ENCODE measurements at places on chromosomes 2 and 18.

DNA sequence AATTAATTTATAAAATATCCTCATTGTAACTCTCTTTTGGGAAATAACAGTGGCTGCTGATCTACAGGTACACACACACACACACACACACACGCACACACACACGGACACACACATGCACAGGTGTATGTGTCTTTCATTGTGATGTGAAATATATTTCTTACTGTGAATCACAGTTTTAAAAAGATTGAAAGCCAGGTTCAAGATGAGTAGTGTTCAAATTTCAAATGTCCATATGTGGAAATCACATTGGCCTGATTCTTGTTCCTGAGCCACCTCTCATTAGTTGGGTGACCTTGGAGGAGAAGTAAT is 372.4 kb downstream of the ALK start:
- no peak for DNase-seq

DNA sequence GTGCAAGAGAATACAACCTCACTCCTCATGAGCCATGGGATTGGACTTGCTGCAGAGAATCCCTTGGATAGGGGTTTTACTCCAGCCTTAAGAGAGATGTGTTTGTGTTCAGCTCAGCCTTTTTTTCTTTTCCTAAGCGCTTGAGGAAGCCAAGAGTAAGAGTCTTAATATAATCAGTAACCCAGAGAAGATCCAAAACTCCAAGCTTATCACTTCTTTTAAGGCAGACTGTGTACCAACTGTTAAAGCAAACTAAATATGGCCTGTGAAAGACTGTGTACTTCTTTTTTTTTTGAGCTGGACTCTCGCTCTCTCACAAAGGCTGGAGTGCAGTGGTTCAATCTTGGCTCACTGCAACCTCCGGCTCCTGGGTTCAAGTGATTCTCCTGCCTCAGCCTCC is 30.4 kb downstream of the MSGN1 start:
- DNase-seq = no peak

DNA sequence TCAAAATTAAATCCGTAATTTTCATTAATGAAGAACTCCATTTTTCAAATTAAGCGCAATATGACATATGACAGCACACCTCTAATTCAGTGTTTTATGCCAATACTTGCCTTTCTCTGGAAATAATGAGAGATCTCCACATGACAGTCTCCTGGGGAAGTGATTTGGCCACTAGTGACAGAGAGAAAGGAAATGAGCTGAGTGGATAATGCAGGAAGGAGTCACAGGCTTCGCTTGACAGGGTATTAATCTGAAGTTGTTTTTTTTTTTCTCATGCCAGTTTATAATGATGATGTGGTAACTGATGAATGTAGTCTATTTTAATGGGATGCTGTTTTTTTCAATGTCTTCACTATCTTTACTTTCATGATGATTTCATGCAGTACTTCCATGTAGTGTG is 1079.4 kb upstream of the GYPC start:
- DNase-seq = no peak

- no peak for DNase-seq
These were observed 211.7 kb upstream of the LRATD1 start for GRCh38 chr2:14420851-14421250.

- DNase-seq = no peak
These were observed 109.1 kb downstream of the TMEM17 start for GRCh38 chr2:62396880-62397279.

DNA sequence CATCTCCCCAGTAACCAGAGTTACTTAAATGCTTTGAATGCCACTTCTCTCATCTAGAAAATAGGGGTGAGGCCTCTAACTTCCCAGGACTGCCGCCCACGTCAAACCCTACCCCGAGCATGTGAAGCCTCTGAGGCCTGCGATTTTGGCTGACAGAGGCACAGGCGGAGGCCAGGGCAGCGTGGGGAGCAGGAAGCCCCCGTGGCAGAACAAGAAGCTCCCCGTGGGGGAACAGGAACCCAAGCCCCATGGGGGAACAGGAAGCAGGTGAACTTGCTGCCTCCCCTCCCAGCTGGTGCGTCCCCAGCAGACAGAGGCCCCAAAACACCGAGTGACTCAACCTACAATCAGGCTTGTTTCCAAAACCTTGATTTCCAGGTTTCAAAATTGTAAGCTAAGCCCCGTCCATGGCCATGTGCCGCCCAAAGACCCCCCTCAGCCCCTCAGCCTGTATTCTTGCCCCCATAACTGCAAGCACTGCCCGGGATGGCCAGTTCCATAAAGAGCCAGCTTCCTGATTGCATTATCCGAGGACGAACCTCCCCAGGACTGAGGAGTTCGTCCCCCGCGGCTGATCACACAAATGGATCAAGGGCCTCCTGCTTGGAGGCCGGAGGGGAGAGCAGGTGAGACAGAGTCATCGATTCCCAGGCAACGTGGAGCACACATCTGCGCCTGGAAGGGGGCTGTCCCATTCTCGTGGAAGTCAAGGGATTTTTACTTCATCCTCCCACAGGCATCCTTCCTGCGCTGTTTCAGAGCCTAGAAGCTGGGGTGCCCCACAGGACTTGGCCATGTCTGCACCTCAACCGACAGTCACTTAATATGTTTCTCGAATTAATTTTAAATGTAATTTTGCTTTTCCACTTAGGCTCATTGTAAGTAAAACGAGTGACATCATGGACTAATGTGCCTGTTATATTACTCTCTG is 36.3 kb upstream of the CTDP1 start:
- DNase-seq = no peak

- DNase-seq = no peak
These were observed 206.5 kb upstream of the ZSWIM2 start for GRCh38 chr2:187055463-187055862.

DNA sequence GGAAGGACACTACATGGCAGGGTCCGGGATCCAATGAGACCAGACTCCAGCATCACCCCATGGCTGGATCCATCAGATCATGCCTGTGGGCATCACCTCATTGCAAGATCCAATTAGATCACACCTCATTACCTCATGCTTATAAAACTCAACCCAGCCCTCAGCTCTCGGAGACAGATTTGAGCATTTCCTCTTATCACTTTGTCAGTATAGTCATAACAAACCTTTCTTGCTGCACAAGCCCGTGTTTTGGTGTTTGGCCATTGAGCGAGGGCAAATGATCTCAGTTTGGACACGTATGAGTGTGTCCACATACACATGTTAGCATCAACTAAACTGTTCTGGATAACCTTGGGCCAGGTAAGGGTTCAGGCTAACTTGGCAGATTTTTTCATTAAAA is 58.8 kb downstream of the CCDC195 start:
- DNase-seq = peak; percentile 8

DNA sequence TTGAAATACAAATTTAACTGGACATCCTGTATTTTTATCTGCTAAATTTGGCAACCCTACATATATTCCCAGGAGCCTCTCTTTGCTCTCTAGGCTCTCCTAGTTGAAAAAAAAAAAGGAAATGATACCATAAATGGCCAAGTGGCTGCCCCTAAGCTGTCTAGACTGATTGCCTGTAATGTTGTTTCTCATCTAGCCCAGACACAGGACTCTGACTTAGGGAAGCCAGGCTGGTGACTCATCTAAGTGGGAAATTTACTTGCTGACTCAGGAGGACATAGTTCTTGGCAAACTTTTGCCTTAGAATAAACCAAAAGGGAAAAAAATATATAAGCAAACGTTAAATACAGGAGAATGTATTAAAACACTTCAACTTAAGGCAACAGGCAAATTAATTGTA is 14.6 kb upstream of the ITGAV start:
- DNase-seq = no peak

DNA sequence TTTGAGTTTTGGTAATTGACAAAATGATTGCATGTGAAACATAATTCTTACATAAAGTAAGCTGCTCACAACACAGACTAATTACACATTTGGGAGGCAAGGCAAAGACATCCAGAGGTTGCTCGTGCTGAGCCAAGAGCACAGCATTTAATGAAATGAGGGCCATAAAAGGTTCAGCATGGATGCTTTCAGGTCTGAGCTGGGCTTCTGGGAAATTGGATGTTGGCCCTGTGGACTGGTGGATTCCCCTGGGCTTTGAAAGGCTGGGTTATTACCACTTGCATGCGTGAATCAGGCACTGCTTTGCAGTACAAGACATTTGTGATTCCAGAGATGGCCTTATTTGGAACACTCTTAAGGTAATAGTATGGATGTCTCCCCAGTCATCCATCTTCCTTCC is 533.5 kb upstream of the NRP2 start:
- DNase-seq = no peak

DNA sequence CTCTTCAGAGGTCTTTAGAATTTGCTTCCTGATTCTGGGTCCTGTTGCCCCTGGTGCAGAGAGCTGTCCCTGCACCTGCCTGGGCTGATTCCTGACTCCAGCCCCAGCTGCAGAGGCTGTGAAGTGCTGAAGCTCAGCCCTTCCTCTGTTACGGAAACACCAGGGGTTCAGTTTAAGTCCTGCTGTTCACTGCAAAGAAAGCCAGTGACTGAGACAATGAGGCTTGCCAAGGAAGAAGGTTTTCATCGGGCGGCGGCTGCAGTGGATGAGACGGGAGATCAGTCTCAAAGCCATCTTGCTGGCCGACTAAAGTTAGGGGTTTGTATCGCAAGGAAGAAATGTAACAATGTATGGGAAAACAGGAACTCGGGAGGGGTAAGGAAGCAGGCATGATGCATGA is 142.4 kb upstream of the ZNF236 start:
- DNase-seq = no peak

GRCh38 chr2:109510136-109511028 is 103.4 kb downstream of the SEPTIN10 start:
- peak; percentile 80 for DNase-seq

GRCh38 chr2:46042207-46042637 is 255.0 kb upstream of the EPAS1 start:
- DNase-seq = no peak

GRCh38 chr2:14952400-14952963 is 320.0 kb downstream of the LRATD1 start:
- DNase-seq = no peak

GRCh38 chr18:58511897-58512581 is 116.9 kb downstream of the ALPK2 start:
- DNase-seq = no peak

DNA sequence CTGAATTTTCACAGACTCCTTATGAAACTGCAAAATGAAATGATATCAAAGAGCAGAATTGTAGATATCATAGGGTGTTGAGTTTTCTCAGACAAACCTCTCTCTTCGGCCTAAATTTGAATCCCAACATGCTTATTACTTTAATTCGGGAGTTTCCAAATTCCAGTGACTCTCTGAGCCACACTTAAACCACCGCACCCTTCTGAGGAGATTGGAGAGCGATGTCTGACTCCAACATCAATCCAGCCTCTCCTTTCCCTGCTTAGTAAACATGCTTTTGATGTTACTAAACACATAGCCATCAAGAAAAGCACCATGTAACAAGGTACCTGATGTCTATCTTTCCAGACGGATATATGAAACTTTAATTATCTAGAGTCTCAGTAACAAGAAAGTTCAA is 103.1 kb upstream of the ARHGAP28 start:
- no peak for DNase-seq

DNA sequence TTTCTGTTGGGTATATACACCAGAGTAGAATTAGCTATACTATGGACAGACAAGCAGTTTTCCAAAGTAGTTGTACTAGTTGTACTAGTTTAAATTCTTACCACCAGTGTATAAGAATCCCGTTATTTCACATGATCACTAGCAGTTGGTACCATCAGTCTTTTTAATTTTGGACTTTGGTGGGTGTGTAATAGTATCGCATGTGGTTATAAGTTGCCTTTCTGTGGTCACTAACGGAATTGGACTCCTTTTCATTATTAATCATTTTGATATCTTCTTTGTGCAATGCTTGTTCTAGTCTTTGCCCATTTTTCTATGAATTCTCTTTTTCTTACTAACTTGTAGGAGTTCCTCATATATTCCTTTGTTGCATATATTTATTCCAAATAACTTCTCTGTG is 89.8 kb downstream of the ASXL2 start:
- no peak for DNase-seq

- no peak for DNase-seq
These were observed 30.9 kb downstream of the RALBP1 start for GRCh38 chr18:9506046-9506792.

DNA sequence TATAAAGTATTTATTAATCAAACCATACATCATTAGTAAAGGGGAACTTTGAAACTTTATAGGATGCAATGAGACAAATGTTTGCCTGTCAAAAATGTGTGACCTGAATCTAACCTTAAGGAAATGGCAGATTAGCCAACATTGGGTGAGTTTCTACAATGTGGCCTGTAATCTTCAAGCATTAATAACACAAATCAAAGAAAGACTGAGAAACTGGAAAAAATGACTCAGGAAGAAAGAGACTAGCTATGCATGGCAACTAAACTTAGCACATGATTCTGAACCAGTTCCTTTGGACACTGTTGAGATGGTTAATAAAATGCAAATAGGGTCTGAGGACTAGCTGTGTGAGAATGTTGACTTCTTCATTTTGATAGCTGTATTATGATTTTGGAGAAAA is 628.6 kb upstream of the ID2 start:
- DNase-seq = no peak

DNA sequence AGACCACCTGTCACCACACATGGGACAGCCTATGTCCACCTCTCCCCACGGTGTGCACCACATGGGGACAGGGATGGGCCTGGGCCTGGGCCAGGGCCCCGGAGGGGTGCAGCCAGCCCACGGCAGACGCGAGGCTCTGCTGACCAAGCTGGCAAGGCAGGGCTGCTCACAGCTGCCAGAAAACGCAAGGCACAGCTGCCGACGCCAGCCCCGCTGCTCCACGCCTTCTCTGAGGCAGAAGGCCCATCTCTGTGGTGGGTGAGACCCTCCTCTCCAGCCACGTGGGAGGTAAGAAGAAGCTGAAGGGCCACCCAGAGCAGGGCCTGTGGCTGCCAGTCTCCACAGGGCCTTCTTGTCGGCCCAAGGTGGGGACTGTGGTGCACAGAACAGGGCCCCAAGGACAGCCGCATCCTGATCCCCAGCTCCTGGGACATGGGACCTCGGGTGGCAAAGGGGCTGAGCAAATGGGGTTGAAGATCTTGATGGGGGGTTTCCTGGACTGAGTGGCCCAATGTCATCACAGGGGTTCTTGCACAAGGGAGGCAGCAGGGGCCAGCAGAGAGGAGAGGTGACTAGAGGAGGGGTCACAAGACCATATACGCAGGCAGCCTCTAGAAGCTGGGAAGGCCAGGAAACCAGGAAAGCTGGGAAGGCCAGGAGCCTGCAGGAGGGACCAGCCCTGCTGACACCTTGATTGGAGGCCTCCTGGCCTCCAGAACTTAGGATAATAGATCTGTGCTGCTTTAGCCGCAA is 72.3 kb downstream of the NDUFA10 start:
- no peak for DNase-seq

Measured in GM12891 (cell line).